ENCODE measurements at places on chromosomes 3 and 15.

GRCh38 chr3:37053753-37054152, 60.4 kb downstream of the MLH1 start:
- no peak for DNase-seq

DNA sequence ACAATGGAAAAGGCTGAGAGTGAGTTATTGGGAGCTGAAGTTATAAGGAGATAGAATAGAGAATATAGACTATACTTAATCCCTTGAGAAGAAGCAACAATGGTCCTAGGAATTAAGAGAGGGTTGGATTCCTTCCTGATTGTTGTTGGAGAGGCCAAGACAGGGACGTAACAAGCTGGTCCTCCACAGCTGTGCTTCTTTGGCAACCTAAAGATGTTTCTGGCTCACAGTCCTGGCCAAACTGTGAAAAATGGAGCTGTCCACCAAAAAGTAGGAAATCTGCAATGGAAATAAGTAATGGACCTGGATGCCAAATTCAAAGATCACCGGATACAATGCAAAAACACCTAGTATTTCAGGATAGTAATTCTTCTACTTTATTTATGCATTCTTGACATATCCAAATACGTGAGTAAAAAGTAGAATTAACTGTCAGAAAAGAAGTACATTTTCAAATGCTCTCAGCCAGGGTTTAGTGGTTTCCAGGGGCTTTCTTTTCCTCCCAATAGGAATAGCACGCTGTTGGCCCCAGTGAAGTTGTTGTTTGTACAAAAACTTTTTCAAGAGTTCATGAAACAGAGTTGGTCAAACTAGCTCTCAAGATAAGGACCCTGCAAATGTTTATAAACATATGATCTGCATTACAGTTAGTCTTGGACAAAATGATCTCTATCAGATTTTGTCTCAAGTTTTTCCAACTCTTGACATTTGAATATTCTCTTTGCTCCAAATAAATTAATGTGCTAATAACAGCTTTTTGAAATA, 28.3 kb downstream of the CERS3 start:
- DNase-seq = no peak

- peak; percentile 35 for DNase-seq
Measured at GRCh38 chr3:177338697-177339219, 141.5 kb upstream of the TBL1XR1 start.

- no peak for DNase-seq
Measured at GRCh38 chr15:89674526-89674925, 4.6 kb downstream of the PLIN1 start.

DNA sequence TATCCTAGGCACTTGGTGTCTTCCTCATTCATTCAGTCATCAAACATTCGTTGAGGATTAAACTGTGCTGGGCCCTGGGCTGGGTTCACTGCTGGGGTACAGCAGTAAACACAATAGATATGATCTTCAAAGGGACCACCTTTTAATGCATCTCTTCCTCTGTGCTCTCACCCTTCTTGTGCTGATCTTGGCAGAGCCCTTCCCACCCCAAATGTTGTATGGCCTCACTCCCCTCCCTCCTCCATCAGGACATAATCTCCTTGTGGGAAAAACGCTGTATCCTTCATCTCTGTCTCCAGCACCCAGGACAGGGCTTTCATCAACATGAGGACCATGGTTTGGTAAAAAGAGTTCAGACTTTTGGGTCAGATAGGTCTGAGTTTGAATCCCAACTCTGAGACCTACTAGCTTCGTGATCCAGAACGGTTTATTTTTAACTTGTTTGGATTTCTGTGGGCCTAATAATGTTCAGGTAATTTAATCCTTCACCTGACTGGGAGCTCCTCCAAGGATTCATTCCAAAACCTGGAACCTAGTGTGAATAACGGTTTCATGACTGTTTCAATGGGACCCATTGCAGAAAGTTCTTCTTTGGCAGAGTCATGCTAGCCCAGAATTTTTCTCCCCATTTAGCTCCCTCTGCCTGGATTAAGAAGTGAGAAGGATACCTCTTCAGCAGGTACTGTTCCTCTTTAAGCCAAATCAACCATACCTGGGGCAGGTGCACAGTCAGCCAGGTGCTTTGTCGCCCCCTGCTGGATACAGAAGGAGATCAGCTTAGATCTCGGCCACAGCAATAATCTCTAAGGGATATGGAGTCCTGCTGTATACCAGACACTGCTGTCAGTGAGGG, 5.2 kb upstream of the WNT7A start:
- no peak for DNase-seq

DNA sequence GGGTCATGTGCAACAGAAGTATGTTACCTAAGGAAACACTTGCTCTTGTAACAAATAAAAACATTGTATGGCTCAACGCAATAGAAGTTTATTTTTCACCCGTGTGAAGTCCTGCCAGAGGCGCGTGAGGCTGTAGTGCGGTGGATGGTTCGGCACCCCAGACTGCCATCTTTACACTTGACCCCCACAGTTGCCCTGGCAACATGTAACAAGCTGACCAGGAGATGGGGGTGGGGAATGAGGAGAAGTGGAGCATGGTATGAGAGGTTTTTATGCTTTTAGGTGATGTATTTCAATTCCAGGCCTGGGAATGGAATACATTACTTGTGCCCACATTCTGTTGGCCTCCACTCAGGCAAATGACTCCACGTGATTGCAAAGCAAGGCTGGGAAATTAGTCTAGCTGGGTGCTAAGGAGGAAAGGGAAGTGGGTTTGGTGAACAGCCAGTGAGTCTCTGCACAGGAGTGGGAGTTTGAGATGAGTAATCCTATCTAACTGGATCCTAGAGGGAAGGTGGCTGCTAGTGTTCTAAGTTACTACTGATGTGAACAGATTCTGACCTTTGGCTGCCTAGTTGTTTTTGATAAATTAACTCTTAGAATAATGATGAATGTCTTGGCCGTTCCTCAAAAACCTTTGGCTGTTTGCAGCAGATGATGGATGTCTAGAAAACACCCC, 33.8 kb upstream of the GREM1 start:
- DNase-seq = peak; percentile 69

DNA sequence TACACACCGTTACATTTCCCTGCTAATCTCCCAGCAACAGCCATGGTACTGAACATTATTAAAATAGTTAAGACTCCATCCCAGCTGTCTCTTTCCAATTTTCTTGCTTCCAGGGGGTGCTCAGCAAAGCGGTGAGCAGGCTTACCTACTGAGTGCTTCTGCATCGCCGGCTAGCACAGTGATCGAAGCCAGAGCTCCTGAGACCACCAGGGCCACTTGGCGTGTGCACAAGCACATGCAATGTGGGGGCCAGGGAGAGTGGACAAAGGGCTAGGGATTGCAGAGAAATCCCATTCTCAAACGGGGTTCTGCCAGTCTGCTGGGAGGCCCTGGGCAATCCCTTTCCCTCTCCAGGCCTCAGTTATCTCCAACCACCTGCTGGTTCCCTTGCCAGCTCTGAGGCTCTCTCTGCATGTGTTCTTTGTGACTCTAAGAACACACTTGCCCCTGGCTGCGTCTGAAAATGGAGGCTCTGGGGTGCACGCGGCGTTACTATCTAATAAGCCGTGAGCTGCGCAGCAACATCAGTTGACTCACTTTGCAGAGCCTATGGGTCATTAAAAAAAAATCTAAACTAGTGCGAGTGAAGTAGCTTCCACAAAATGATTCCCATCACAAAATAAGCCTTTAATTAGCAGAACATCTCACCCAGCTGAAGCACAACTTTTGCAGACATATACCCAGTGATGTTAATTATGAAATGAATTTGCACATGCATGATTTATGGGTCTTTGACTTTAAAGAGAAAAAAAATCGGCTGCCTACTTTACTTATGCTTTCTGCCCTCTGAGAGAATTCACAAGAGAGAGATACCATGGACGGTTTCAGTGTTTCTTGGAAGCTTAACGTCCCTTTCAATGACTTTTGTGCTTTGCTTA, 271.5 kb downstream of the TLE3 start:
- no peak for DNase-seq

GRCh38 chr15:89783111-89783860, 7.2 kb downstream of the MESP2 start:
- no peak for DNase-seq

DNA sequence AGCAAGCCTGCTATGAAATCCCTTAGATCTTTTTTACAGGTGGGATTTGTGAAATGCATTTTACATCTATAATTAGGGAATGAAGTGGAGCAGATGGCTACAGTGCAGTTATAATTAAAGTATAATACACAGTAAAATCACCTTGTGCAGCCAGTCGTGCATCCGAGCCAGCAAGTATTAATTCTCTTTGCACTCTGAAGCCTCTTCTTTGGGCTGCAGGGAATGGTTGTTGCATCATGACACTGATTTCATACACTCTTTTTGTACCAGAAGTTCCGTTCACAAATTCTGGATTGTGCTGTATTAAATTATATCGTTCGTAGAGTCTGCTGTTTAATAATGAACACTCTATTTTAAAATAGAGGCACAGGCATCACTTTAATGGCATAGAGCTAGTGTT, 28.7 kb upstream of the TP63 start:
- DNase-seq = no peak

DNA sequence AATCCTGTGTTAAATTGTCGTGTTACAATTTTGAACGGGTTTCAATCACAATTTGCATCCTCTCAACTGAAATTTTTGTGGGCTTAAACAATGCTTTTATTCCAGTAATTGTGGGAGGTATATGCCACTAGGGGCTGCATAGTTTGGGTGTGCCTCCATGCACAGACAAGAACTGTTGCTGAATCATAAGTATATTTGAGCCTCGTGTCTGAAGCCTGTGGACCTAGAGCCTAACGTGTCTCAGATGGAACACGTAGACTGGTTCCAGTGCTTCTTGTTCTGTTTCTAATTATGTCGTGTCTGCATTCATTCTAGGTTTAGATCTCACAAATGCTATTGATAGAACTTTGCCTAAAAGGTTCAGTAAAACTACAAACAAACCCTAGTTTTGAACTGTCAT, 363.4 kb downstream of the RBMS3 start:
- no peak for DNase-seq

GRCh38 chr3:138949002-138949418, 2.0 kb downstream of the FOXL2NB start:
- DNase-seq = no peak

- DNase-seq = no peak
Measured at GRCh38 chr15:99909592-99910295, 176.5 kb upstream of the LYSMD4 start.
